ENCODE measurements at places on chromosomes 1 and 21.

GRCh38 chr1:166676981-166677380, 162.3 kb upstream of the POGK start:
- DNase-seq = no peak

DNA sequence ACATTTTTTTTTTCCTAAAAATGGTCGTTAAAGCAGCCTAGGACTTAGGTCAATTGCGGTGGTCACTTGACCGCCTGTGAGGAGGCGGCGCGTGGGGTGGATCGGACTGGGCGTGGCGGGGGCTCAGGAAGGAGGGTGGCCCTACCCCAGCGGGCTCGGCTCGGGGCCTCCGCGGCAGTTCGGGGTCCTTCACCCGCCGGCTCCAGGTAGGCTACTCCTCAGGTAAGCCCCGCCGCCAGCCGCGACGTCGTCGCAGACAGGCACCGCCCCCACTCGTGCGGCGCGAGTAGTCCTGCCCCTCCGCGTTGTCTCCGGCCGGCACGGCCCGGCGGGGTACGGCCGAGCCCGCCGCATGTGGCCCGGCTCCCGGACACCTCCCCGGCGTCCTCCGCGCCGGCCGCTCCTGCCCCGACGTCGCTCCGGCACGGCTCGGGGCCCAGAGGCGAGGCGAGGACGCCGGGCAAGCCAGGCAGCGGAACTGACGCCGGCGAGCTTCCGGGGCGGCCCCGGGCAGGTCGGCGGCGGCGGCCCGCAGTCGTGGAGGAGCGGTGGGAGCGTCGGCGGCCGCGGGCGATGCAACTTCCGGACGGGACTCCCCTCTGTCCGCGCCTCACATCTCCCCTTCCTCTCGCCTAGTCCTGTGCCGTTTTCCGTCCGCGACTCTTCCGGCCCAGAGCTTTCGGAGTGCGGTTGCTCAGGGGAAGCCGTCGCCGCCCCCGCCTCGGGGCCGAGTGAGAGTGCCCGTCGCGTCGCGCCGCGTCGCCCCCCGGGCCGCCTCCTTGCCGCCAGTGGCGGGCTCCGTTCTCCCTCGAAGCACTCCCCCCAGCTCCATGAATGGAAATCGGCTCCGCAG, at the start of gene AGO3:
TSS of gene AGO3 (plus strand) at position 513 of the 853 bp plus-strand sequence. CDS start at position 835, 322 bp downstream.
- peak; percentile 69 for DNase-seq

GRCh38 chr1:232813760-232814159, 8.5 kb downstream of the MAP10 start:
- no peak for DNase-seq

DNA sequence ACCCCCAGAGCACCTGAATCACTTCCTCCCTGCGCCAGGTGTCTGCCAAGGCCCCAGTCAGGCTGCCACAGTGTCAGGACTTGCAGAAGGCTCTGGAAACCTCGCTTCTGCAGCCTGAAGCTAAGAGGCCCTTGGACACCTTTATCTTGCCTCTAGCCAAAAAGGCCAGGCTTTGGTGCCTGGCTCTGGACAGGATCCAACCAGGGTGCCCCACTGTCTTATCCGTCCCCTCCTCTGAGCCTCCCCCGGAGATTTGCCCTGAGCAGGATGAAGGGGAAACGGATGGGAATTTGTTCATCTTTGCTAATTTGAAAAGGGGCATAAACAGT, 12.8 kb upstream of the CLSTN1 start:
- no peak for DNase-seq

GRCh38 chr1:81023187-81023724, 777.5 kb upstream of the ADGRL2 start:
- DNase-seq = no peak

- no peak for DNase-seq
Observed at GRCh38 chr1:94031154-94031553, 89.8 kb downstream of the ABCA4 start.

- DNase-seq = no peak
Observed at GRCh38 chr1:225908013-225908640, 15.9 kb downstream of the PYCR2 start.

- no peak for DNase-seq
Observed at GRCh38 chr1:25206201-25206600, 26.1 kb downstream of the SYF2 start.

- DNase-seq = no peak
Observed at GRCh38 chr21:29233611-29234540, 64.8 kb upstream of the BACH1 start.

DNA sequence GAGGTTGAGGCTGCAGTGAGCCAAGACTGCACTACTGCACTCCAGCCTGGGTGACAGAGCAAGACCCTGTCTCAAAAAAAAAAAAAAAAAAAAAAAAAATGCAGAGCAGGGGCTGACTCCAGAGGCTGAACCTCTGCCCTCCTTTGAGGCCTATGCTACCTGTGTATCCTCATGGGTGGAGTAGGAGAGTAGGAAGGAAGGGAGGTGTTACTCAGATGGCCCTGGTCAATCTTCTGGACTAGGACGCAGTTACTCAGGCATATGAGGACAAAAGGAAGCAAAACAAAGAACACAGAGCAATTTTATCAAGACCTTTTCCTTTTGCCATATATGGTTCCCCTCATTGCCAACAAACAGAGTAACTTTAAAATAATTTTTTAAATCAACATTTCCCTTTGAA, 35.2 kb downstream of the TGFBR3 start:
- DNase-seq = no peak

DNA sequence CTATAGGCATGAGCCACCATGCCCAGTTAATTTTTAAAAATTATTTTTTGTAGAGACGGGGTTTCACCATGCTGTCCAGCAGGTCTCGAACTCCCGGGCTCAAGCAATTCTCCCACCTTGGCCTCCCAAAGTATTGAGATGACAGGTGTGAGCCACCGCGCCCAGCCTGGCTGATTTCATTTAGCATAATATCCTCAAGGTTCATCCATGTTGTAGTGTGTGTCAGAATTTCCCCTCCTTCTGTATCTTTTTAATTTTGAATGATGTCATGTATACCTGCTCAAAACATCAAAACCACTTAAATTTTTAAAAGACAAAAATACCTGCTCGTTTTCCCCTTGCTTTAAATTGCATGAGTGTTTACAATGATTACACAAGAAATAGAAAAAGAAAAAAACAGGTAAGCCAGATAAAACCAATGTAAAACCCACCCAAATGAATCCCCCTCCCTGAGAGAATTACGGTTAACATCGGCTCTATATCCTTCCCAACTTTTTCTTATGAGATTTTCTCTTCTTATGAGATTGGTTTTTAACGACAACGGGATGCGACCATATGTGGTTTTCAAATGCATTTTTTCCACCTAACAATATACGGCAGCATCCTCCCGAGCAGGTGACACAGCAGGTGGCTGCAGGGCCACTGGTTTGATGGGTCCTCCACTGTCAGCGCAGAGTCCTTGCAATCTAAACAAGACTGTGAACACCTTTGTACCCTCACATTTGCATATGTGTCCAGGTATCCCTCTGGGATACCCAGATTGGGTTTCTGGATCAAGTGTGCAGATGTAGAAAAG, 22.1 kb downstream of the IFFO2 start:
- DNase-seq = no peak

GRCh38 chr1:238552271-238552670, 661.5 kb upstream of the ZP4 start:
- DNase-seq = no peak

GRCh38 chr1:11407301-11407994, 71.5 kb upstream of the DISP3 start:
- no peak for DNase-seq

GRCh38 chr1:84159533-84160240, 15.6 kb downstream of the PRKACB start:
- no peak for DNase-seq

DNA sequence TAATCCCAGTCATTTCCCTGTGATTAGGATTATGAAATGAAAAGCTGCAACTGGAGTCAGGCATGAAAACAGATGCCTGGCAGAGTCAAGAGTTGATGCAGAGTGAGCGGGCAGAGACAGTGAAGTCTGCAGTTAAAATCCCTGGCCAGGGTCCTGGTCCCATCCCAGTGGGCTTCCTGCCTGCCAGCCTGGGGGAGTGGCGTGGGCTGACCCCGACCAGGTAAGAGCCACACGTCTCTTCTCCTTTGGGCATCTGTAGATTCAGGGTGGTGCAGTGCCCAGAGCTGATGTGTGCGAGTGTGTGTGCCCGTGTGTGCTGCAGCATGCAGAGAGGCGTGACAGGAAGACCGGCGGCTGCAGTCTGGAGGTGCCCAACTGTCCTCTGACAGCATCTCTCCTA, 6.2 kb upstream of the KIAA1614 start:
- DNase-seq = no peak

DNA sequence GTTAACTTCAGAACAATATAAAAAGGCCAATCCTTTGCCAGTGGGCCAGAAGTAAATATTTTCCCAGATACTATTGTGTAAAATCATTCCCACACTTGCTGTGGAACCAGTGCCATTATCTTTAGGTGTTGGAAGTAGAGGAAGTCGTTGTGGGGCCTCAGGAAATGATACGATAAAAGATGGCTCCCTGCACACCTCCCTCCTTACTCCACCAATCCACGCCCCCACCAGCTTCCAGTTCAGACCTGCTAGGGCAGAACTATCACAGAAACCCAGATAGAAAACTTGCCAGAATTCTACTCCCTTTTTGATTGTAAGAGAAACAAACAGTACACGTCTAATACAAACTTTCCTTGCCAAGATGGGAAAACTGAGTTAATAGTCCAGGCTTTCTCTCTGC, 173.0 kb upstream of the FMN2 start:
- no peak for DNase-seq

DNA sequence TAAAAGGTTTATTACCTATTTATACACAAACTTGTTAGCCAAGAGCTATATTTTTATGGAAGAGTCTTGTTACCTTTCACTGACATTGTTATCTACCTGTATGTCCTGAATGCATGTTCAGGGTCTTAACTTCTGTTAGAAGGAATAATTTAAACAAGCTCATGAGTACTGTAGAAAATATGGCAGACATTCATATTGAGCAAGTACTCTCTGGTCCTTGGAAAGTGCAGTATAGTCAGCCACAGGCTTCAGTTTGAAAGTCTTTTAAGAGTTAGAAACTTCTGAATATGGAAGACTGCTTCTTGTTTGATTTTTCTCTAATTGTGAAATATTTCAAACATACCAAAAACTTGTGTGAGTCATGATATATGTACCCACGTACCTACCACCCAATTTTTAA, 16.6 kb downstream of the DIP2A start:
- DNase-seq = no peak

GRCh38 chr1:109492779-109493178, 1.1 kb upstream of the CYB561D1 start:
- DNase-seq = no peak

DNA sequence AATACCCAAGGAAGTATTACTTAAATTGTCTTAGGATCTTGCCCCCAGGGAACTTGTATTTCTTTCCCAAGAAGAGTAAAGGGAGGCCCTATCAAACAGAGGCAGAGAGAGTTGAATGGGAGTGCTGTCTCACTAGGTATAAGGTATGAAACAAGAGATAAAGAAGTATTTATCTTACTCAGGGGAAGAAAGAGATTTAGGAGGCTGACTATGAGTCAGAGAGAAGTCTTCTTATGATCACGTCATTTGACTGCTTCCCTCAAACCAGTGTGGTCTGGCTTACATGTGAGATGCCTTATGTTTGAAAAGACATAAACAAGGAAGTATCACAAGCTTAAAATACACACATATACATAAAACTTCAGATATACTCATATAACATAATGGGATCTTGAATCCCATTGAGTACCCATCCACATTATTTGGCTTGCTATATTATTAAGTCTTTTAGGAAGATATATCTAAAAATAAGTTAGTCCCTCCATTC, 29.6 kb downstream of the DUSP10 start:
- no peak for DNase-seq

DNA sequence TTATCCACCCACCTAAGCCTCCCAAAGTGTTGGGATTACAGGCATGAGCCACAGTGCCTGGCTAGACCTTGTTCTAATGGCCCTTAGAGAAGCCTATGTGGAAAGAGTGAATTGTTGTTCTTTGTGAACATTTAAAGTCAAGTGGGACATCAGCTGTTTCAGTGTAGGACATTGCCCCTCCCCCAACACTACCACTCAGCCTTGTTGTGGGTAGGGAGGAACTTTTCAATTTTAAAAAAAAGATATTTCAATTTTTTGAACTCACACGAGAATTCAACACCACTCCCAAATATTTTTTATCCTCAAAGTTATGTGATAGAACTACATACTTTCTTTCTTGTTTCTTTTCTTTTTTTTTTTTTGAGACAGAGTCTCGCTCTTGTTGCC, 36.7 kb upstream of the TMEM222 start:
- DNase-seq = no peak

DNA sequence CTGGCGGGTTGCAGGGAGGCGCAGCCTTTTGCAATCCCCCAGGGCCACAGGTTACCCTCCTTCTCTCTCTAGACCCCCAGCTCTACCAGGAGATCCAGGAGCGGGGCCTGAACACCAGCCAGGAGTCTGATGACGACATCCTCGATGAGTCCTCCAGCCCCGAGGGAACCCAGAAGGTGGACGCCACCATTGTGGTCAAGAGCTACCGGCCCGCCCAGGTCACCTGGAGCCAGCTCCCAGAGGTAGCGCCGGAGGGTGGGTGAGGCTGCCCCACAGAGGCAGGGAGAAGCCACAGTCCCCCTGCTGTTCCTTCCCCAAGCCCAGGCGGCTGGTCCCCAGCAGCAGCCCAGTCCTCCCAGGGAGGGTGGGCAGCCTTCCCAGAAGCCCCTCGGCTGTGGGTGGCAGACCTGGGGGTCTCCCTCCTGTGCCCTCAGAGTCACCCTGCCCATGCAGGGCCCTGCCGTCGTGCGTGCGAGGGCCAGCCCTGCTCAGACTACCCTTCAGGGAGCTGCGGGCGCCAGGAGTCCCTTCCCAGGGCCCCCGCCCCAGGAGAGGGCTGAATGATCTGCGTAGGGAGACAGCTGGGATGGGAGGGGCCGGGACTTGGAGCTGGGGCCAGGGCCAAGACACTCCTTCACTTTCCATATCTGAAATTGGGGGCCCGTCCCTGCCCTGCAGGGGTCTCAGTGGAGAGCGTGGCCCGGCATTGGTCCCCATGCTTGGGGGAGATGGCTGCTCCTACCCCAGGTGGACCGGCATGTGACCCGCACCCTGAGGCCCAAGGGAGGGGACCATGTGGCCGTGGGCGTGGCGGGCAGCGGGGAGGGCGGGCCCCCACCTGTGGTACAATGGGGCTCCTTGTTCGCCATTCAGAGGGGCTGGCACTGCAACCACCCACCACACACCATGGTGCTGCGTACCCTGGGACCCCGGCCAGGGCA, 12.9 kb downstream of the ARHGEF16 start:
- DNase-seq = no peak

DNA sequence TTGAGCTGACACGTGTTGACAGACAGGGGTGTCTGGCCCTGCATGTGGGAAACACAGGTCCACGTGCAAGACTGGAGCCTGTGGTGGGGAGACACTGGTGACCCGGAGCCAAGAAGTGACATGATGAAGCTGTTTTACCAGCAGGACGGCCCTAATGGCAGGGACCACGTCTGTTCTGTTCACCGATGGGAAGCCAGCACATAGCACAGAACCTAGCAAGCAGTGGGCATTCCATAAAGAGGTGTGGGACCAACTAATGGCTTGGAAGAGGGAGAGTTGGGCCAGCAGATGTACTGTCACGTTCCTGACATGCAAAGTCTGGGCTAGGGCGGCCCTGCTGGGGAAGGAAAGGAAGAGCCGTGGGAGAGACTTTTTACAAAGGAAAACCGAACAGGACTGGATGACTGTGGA, 15.3 kb downstream of the NAV1 start:
- DNase-seq = no peak

All from stimulated activated CD8-positive, alpha-beta memory T cell treated with anti-CD3 and anti-CD28 coated beads, Interleukin-4, amount 100 ng/mL, for 1 hour (primary cell).